ENCODE measurements at places on chromosomes 13 and 19. TPM values are rescaled to one million over a fixed set of nuclear protein-coding genes. Genes with fewer than 3 reads are reported as not detected.

DNA sequence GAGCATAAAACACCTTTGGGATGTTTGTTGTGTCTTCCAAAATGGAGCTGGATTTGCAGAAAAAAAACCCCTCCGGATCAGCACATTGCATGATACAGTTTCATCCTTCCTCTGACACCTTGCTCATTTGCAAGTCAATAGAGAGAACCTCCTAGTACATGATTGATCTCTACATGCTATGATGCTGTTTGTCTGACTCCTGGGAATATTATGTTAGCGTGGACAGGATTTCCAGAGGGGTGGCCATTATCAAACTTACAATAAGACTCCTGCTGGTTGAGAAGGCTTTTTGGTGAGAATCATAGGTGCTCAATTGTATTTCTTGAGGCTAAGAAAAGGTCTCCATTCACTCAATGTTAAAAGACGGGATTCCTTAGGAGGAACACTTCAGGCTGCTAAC lies 75.9 kb upstream of the SCEL start:
- DNase-seq = no peak

DNA sequence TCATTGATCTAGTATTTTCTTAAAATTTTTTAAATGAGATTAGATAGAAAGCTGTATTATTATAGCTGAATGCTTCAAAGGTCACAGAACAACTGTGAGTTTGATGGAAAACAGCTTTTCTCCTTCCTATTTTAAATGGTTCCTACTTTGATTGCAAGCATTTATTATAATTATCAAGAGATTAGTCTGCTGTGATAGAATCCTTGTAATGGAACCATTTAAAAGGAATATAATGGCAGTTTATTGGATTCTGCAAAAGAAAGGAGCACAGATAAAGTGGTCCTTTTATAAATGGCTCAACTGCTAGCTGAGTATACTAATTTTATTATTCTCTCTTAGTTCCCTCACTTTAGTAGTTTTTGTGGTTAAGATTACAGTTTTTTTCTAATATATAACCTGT lies 87.0 kb downstream of the MAB21L1 start:
- DNase-seq = no peak

DNA sequence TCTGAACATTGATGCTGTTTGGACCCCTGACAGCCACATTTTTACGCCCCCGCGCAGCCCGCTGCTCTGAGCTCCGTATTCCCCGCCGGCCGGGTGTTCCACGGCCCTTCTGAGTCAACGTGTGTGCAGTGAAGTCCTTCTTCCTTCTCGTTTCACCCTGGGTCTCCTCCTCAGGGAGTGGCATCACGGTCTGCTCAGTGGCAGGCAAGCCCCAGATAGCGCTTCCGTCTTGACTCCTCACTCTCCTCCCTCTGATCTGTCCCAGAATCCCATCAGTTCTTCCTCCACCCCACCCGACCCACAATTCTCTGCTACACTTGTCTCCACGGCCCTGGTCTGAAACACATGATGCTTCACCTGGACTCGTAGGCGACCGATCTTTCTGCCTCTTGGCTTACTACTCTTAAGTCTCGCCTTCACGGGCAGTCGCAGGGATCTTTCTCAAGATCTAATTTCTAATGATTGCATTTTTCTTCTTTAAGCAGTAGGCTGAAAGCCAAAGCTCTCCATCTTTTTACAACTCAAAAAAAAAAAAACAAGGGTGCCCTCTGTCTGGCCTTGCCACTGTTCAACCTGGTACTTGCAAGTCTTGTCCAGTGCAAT lies 33.9 kb downstream of the CCNE1 start:
- no peak for DNase-seq

GRCh38 chr19:4965061-4965460 lies 3.9 kb upstream of the KDM4B start:
- DNase-seq = no peak

The TGFBR3L gene
- 0.97 TPM for polyA plus RNA-seq

The TEX29 gene
- 0.56 TPM for polyA plus RNA-seq

GRCh38 chr13:41145136-41145908 lies 12.7 kb upstream of the KBTBD6 start:
- DNase-seq = no peak

The NEK5 gene
- 8.5 TPM for polyA plus RNA-seq

DNA sequence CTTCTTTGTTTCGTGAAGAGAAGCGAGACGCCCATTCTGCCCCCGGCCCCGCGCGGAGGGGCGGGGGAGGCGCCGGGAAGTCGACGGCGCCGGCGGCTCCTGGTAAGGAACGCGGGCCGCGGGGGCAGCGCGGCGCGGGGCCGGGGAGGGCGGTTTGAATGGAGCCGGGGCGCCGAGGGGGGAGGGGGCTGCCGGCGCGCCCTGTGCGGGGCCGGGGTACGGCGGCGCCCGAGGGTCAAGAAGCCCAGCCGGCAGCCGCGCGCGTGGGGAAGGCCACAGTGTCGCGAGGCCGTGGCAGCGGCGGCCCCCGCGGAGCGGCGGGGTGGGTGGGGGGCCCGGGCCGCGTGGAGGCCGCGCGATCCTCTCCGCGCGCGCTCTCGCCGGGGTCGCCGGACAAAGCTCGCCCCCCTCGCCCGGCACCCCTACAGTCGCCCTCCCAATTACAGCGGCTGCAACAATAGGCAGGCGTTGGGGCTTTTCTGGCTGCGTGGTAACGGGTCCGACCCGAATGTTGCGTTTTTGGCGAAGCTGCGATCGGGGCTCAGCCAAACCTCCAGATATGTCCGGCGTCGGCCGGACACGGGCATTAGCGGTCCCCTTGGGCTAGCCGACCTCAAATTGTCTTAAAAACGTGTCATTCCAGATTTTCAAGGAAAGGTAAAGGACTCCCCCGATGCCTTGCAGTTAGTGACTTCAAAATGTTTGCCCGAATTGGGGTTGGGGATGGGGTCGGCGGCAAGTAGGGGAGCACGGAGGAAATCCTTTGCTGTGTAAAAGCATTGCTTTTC lies 437 bp downstream of the SMARCA4 start:
- no peak for DNase-seq

DNA sequence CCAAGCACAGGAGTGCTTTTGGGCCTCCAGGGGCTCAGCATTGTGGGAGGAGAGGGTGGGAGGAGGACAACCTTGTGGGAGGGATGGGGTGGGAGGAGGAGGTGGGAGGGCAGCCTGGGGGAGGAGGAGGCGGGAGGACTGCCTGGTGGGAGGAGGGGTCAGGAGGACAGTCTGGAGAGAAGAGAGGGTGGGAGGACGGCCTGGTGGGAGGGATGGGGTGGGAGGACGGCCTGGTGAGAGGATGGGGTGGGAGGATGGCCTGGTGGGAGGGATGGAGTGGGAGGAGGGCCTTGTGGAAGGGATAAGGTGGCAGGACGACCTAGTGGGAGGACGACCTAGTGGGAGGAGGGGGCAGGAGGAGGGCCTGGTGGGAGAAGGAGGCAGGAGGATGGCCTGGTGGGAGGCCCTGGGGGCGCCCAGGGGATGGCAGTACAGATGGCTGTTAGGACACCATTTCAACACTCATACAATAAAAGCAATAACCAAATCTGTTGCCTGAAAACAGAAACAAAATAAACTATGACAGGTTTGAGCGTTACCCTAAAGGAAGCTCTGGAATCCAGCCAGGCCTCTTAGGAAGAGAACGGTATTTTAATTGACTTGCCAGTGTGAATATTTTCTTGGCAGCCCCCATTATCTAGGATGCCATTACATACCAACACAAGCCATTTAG lies 63.7 kb downstream of the CRYL1 start:
- no peak for DNase-seq

GRCh38 chr19:31160336-31160926 lies 188.8 kb downstream of the TSHZ3 start:
- no peak for DNase-seq

All from renal pelvis (tissue), 12 donors.